Umbilical cord (tissue), 2 donors: ENCODE measurements at places on chromosomes 5 and 9.

GRCh38 chr5:122774519-122774860, 390 bp upstream of the SNX2 start:
- no peak for DNase-seq

GRCh38 chr5:79263290-79263689, 27.4 kb downstream of the JMY start:
- no peak for DNase-seq

DNA sequence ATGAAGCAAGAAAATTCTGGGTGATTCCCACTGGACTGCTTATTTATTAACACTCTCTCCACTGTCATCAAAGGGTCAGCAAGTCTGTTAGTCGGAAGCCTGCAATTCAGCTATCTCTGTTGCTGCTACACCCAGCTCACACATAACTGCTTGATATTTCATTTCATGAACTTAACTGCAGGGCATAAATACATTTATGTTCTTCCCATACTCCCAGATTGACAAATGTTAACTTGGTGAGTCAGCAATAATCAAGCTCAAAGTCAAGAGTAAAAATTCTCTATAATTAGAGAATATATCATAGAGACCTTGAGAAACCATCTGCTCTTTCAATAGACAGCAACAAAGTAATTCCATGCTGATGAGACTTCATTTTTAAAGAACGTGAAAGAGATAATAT, 198.8 kb downstream of the ADAMTS12 start:
- no peak for DNase-seq

GRCh38 chr5:87752362-87752761, 339.6 kb upstream of the CCNH start:
- DNase-seq: no peak

- no peak for DNase-seq
Measured at GRCh38 chr9:132404228-132404881, 2.3 kb downstream of the TTF1 start.

DNA sequence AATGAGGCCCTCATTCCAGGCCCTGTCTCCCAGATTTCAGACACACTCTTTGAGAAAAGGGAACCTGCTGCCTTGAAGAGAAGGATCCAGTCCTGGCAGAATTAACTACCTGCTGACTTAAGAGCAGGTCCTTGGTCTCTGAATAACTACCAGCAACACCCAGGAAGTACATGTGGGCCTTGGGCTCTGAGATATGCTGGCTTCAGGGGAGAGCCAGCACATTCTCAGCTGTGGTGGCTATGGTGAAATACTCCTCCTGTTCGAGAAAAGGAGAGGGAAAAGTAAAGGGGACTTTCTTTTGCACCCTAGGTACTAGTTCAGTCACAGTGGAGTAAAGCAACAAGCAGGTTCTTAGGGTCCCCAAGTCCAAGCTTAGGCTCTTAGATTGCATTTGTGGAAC, 120.0 kb downstream of the HMHB1 start:
- no peak for DNase-seq

GRCh38 chr5:93150311-93151012, 430.6 kb downstream of the NR2F1-AS1 start:
- no peak for DNase-seq

DNA sequence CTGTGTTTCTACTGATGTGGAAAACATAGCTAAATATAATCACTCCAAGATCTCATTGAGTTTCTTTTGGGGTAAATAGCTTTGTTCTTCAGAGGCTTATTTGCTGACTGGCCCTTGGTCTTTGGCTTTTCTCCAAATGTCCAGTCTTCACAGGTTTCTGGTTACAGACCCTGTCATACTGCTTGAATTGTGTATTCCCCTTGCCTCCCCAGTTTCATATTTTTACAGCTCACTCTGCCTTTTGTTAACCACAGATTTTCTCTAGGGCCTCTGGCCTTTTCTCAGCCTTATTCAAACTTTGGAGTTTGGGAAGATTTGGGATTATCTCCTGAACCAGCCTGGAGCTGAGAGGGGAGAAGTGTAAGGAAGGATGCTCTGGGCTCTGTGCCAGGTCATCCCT, 23.9 kb downstream of the ISOC1 start:
- DNase-seq: no peak

- no peak for DNase-seq
Measured at GRCh38 chr5:88967633-88968585, 84.9 kb upstream of the MEF2C start.

- peak; percentile 31 for DNase-seq
Measured at GRCh38 chr9:4375424-4376200, 75.7 kb upstream of the GLIS3 start.

GRCh38 chr9:5375091-5375490, 35.4 kb upstream of the RLN1 start:
- DNase-seq: no peak
